NCI-H1048 (cell line): ENCODE measurements at places on chromosomes 5 and 9.
A peak's percentile ranks its signal among the peaks of the same experiment; 100 is the strongest.

GRCh38 chr9:129235931-129236331 is 57.9 kb upstream of the IER5L start:
- DNase-seq = no peak

DNA sequence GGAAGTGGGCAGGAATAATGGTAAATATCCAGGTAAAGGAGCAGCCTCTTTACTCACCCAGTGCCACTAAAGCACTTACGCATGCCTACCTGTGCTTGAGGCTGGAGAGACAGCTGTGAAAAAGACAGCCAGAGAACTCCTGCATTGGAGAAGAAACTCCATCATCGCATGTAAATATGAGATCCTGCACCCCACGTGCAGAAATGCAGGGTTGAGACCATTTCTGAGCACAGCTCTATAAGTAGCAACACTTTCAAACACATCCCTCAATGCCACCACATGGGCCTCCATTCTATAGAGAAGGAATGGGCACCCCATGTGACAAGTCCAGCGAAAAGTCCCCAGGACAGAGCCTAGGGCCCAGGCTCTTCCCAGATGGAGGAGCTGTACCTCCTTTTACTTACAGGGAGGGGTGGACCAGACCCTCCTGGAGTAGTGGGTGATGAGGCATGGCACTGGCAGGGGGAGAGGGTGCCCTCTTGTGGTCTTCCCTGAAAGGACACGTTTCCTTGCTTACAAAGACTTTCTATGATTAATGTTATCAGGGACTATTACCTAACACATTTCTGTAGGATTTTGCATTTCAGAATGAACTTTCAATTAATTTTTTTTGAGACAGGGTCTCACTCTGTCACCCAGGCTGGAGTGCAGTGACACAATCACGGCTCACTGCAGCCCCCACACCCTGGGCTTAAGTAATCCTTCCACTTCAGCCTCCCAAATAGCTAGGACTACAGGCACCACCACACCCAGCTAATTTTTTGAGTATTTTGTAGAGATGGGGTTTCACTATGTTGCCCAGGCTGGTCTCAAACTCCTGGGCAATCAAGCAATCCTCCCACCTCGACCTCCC is 55.3 kb upstream of the IL17B start:
- no peak for DNase-seq

GRCh38 chr9:121283856-121284732 is 16.1 kb downstream of the GSN start:
- DNase-seq = no peak

- no peak for DNase-seq
These were observed 2.0 kb downstream of the NKD2 start for GRCh38 chr5:1010641-1011046.

GRCh38 chr5:139185589-139185988 is 12.6 kb downstream of the SIL1 start:
- DNase-seq = no peak

- DNase-seq = no peak
These were observed 16.0 kb downstream of the TRMO start for GRCh38 chr9:97906236-97906831.

DNA sequence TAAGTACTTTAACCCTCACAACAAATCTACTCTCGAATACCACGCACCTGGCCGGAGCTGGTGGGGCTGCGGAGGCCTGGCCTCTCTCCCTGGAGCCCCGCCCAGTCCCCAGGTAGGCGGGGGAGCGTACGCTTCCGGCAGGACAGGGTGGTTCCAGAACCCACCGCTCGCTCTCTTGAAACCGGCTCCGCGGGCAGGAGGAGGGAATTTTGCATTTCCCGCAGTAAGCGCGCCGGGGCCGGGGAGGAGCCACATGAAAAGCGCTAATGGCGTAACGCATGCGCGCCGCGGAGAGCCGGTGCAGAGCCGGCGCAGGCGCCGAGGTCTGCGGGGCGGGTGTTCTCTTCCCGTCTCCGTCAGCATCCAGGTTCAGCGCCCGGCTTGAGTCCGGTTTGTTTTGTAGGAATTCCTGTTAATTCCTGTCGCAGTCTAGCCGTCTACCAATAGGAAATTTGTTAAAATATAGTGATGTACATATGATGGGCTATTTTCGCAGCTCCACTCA is 20.8 kb downstream of the CAVIN4 start:
- DNase-seq = peak; percentile 86

- DNase-seq = no peak
These were observed 171.2 kb upstream of the KIF2A start for GRCh38 chr5:62134811-62135210.

- no peak for DNase-seq
These were observed 14.0 kb upstream of the TRIM14 start for GRCh38 chr9:98132806-98133631.

GRCh38 chr5:35919191-35919590 is 19.2 kb downstream of the CAPSL start:
- DNase-seq = no peak

- no peak for DNase-seq
These were observed 33.1 kb downstream of the NDUFAF2 start for GRCh38 chr5:60977956-60978737.

- DNase-seq = no peak
These were observed 160.1 kb downstream of the DMAC1 start for GRCh38 chr9:7639471-7639870.

DNA sequence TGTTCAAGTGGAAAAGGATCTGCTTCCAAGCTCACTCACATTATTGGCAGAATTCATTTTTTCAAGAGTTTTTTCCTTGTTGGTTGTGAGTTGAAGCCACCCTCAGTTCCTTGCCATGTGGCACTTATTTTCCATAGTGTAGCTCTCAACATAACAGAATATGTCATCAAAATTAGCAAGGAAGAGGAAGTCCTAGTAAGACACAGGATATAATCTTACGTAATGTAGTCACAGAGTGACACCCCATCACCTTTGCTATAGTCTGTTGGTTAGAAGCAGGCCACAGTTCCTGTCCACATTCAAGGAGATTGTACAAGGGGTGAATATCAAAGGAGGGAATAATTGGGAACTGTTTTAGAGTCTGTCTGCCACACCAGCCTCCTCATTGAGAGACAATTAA is 15.7 kb downstream of the IRGM start:
- DNase-seq = no peak

GRCh38 chr9:94758880-94759279 is 32.4 kb downstream of the AOPEP start:
- DNase-seq = no peak

DNA sequence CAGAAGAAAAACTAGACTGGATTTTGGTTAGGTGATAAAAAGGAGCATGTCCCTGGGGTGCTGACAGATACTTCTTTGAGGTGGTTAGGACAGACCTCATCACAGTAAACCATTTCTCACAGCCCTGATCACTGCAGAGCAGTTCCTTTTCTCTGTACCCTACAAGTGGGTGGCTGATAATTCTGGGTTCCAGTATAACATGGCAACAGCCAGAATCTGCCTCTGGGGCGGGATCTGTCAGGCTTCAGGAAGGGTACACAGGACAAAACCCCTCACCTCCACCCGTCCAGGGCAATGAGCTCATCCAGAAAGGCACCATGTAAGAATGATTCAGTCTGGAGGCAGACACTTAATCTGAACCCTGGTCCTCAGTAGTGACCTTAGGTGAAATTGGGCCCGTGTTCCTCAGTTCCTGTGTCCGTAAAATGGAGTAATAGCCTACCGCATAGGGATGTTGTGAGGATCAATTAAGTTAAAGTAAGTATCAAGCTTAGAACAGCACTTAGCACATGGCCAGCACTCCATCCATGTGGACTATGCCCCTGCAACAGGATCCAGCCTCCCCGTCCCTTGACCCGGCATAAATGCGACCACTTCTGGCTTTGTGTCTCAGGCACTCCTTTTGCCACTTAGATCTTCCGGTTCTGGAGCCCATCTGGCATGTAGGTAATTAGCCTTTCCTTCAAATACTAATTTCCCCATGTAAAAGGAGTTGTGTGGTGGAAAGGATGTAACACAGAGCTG is 129.2 kb downstream of the LHFPL2 start:
- no peak for DNase-seq

- no peak for DNase-seq
These were observed 293.0 kb upstream of the CDH12 start for GRCh38 chr5:23146183-23146582.

DNA sequence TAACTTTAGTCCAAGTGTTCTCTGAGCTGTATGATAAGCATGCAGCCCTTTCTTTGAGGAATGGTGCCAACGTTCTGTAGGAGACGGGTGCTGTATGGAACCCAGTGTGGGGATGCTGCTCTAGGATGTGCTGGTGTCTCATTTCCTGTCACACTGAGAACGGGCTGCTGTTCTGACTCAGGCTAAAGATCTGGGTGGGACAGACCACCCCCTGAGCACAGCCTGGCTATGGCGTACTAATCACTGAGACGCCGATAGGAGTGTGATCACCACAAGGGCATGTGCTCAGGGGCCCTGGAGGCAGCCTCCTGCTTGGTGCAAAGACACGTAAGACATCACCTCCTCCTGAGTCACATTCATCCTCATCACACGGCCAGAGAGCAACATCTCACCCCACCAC is 240.4 kb downstream of the IRX2 start:
- no peak for DNase-seq

GRCh38 chr9:71793386-71794105 is 25.2 kb upstream of the CEMIP2 start:
- no peak for DNase-seq

- DNase-seq = no peak
These were observed 809.4 kb downstream of the PRELID2 start for GRCh38 chr5:145025775-145026174.

GRCh38 chr9:127509261-127509954 is 58.1 kb downstream of the LRSAM1 start:
- DNase-seq = no peak

- no peak for DNase-seq
These were observed 201.2 kb downstream of the ADCY2 start for GRCh38 chr5:7597059-7597642.

- no peak for DNase-seq
These were observed 6.8 kb upstream of the CXXC5 start for GRCh38 chr5:139641116-139642080.

DNA sequence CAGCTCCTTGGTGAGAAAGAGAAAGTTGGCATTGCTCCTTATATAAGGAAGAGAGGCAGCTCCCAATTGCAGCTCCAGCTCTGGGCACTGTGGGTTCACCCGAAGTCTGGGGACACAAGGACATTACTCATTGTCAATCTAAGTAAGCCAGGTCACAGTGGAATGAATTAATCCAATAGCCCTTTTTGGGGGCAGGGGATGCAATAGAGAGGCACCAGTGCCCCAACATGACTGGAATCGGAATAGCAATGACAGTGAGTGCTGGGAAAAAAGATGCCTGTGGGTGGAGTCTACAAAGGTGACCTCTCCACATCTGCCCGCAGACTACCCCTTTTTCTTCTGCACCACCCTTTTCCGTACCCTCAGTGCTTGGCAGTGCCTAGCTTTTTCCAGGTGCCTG is 11.1 kb upstream of the NEUROG1 start:
- DNase-seq = no peak

DNA sequence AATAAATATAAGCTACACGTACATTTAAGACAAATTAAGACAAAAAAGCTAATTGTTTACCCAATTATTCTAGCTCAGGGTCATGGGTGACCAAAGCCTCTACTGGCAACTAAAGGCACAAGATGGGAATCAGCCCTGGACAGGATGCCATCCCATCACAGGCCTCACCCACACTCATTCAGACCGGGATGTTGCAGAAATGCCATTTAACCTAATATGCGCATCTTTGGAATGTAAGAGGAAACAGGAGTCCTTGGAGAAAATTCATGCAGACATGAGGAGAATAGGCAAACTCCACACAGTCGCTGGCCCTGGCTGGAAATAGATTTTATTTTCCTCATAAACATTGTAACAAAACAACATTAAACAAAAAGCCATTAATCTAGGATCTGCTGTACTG is 2003.8 kb upstream of the CDH9 start:
- no peak for DNase-seq

GRCh38 chr5:14036514-14036913 is 92.0 kb upstream of the DNAH5 start:
- DNase-seq = no peak

GRCh38 chr5:932628-933250 is 40.1 kb downstream of the TRIP13 start:
- no peak for DNase-seq
